CD4-positive, alpha-beta T cell (primary cell): ENCODE measurements at places on chromosomes 11 and 22.

DNA sequence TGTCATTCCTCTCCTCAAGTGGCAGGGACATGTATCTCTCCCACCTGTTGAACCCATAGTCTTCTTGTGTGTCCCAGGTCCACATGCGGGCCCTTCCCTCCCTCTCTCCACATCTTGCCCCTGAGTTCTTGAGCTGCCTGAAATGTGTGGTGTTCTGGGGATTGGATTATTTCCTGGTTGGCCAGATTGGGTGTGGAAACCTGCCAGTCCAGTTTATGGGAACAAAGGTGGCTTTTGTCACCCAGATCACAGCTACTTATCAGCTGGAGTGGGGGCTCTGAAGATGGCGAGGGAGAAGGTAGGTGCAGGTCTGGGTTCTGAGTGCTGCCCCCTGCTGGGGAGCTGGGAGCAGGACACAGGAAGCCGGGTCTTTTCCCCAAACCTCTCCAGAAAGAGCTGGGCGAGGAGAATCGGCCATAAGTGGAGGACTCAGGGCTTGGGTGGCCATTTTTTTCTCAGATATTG, 14.2 kb downstream of the DTX4 start:
- peak; percentile 39 for DNase-seq

DNA sequence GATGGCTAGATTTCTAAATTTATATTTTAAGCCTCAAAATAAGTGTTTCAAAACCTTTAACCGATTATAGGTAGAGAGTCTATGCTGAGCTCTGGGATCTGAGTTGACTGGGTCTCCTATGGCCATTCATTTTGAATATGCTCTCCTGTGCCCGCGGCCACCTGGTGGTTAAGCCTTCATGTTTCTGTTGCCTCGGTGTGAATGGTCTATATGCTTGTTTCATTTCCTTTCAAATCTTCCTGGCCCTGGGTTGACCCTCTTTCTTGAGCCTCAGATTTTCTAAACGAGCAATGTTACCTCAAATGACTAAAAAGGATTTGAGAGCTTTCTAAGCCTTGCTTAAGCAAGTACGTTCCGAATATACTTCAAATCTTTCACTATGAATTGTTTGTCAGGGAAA, 789.4 kb upstream of the KIRREL3 start:
- no peak for DNase-seq

DNA sequence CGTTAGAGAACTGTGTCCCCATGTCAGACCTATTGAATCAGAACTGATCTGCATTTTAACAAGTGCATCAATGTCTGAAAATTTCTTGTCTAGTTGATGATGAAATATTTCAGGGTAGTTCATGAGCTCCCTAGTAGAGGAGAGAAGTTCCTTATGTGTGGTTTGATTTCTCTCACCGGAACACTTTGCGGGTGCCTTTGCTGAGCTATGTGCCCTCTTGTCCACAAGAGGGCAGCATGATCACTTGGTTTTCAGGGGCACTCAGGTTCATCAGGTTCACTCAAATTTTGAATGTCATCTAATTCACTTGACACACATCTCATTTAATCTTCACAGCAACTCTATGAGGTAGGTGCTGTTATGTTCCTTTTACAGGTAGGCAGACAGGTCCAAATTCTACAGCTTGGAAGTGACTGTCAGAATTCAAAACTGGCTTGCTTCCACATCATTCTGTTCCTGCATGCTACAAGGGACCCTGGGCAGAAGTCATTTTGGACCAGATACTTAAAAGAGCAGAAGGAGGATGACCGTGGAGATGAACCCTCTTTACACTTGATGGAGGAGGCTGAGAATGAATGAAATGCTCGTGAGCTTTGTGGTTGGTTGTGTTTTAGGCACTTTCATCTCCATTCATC, 55.6 kb downstream of the P4HA3 start:
- peak; percentile 61 for DNase-seq

DNA sequence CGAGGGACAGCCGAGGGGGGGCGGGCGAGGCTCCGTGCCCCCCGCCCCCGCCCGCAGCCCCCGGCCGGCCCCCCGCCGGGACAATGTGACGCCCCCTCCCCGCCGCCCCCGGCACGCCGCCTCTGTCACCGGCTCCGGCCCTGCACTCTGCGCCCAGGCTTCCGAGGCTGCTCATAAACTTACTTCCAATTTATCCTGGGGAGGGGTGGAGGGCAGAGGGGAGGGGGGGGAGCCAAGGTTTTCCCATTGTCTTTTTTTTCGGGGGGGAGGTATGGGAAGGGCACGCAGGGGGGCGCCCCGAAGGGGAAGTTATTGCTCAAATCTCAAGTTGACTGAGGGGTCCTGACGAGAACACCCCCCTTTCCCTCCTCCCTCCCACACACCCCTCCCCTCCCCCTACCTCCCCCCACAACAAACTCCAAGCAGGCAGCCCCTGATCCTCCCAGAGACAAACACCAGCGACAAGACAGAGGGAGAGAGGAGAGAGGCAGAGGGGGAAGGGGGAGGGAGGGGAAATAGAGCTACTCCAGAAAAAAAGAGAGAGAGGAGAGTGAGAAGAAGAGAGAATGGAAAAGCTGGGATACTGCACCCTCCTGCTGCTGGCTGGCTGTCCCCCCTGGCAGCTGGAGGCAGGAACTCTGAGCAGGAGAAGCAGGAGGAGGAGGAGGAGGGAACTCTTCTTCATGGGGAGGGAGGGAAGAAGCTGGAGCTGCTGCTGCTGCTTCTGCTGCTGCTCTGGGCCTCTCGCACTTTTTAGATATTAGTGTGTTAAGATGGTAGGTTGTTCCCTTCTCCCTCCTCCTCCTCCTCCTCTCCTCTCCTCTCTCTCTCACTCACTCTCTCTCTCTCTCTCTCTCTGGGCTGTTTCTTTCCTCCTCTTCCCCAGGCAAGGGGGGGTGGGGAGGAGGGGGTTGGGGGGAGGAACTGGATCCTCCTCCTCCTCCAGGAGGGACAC, 631 bp downstream of the PHF21A start:
- no peak for DNase-seq
